ENCODE measurements at places on chromosomes 2 and 18.

GRCh38 chr18:48904091-48904490 is 46.7 kb downstream of the SMAD7 start:
- DNase-seq = peak; percentile 61

GRCh38 chr2:229900012-229900411 is 21.8 kb downstream of the TRIP12 start:
- DNase-seq = no peak

- peak; percentile 15 for DNase-seq
Measured at GRCh38 chr2:179513181-179513580, 248.5 kb upstream of the SESTD1 start.

GRCh38 chr2:100846716-100847115 is 26.8 kb downstream of the NPAS2 start:
- no peak for DNase-seq

DNA sequence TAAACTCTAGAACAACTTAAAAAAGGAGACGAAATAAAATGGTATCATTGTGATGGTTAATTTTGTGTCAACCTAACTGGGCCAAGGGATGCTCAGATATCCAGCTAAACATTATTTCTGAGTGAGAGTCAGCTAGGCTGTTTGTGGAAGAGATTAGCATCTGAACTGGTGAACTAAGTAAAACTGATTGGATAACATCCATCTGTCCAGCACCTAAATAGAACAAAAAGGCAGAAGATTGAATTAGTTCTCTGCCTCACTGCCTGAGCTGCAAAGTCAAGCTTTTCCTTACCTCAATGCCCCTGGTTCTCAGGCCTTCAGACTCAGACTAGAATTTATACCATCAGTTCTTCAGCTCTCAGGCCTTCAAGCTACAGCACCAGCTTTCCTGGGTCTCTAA is 30.0 kb downstream of the PPP3R1 start:
- no peak for DNase-seq

DNA sequence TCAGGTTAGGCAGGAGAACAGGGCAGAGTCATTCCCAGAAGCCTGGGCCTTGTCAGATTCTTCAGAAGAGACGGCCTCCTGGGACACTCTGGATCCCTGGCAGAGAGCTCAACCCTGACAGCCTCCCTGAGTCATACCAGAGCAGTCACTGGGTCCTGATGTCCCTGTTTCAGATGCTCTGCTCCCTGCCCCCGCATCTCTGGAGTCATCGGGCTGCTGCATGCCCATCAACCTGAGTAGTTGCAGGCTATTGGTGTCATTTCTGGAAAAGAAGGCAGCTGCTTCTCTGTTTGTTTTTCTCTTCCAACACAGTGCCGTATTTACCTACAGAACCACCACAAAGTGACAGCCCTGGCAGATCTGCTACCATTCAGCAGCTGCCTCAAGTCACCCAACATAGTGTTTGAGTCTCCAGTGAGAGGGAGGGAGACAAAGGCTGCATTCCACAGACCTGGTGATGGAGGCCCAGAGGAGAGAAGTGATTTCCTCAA is 145.1 kb downstream of the B3GNT2 start:
- DNase-seq = peak; percentile 40

- no peak for DNase-seq
Measured at GRCh38 chr2:198518935-198519334, 714.5 kb downstream of the PLCL1 start.

DNA sequence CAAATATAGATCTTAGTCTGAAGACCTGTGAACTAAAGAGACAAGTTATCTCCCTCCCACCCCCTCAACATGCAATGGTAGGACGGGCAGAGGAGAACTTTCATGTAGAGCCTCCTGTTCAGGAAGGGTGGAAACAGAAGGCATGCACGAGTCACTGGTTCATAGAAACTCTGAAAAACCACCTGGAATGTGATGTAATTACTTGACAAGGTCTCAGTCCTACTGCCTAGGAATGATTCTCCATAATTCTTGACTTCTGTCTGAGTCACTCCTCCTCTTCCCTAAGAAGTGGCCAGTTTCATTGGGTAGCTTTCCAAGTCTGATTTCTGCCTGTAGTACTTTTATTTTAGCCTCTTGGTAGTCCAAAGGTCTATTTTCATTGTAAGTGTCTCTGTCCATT is 277.3 kb downstream of the PTPRM start:
- DNase-seq = peak; percentile 44

DNA sequence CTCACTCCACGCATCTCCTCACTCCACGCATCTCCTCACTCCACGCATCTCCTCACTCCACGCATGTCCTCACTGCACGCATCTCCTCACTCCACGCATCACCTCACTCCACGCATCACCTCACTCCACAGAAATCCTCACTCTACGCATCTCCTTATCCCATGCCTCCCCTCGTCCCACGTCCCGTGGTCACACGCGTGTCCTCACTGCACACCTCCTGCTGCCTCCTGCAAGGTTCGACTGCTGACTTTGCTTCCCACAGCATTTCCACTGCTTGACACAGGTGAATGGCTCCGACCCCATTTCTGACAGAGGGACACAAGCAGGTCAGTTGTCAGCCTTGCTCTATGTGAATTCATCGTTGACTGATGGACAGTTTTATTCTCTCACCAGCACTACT is 103.0 kb downstream of the USP40 start:
- no peak for DNase-seq

GRCh38 chr2:234495251-234496054 is 1.4 kb downstream of the ARL4C start:
- DNase-seq = no peak

GRCh38 chr2:195562570-195563566 is 94.2 kb upstream of the SLC39A10 start:
- DNase-seq = peak; percentile 51

- peak; percentile 28 for DNase-seq
Measured at GRCh38 chr2:10402062-10402585, 46.0 kb downstream of the ODC1 start.

- no peak for DNase-seq
Measured at GRCh38 chr18:70416496-70416895, 127.7 kb downstream of the SOCS6 start.

DNA sequence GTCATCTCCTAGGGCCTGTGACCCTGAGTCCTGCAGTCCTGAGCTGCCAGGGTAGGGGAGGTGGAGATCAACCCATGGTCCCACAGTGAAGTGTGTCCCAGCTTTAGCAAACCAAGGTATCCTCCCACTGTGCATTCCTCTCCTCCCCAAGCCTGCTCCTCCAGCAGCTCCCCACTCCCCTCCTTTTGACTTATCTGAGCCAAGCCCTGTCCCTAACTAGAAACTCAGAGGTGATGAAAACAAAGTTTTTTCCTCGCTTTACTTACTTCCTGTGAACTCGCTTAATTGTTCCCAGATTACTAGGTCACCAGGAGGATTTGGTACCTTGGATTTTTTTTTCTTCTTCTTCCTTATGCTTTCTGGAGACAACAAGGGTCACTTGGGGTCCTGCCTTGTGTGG is 80.8 kb downstream of the EHD3 start:
- DNase-seq = peak; percentile 72

DNA sequence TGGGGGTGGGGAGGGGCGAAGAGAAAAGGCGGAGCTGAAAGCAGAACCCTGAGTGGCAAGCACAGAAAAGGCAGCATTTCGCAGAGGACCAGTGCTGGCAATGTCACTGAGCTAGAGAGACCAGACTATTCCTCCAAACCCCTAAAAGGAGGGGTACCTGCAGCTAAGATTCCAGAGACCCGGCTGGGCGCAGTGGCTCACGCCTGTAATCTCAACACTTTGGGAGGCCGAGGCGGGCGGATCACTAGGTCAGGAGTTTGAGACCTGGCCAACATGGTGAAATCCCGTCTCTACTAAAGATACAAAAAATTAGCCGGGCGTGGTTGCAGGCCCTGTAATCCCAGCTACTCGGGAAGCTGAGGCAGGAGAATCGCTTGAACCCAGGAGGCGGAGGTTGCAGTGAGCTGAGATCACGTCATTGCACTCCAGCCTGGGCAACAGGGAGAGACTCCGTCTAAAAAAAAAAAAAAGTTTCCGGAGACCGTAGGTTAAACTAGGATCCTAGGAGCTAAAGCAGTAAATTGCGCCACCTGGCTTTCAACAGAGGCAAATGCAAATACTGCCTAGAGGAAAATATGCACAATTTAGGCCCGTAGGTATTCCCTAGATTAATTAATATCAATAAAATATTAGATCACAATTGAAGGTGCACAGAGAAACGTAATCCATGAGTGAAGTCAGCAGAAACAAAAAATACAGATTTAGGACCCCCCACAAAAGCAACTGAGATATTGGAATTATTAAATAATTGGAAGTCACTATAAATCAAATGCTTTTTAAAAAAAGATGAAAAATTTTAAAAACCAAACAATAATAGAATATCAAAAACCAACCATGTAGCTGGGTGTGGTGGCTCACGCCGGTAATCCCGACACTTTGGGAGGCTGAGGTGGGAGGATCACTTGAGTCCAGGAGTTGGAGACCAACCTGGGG is 4.9 kb downstream of the UCN start:
- peak; percentile 67 for DNase-seq

DNA sequence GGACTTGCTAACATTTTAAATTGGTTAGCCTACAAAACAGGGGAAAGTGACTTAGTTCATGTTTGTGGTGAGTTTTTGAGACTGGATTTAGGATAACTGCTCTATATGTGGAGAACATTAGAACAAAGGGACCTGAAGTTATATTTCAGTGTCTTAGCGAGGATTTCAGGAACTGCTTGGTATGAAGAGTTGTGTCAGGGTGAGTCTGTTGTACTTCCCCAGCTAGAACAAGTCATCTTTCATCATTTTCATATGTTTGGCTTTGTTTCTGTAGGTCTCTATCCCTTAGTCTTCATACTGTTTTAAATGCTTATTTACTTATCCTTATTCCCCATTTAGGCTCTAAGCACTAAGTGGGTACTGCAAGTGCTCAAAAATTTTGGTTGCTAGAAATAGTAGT is 41.9 kb downstream of the KCMF1 start:
- DNase-seq = no peak

DNA sequence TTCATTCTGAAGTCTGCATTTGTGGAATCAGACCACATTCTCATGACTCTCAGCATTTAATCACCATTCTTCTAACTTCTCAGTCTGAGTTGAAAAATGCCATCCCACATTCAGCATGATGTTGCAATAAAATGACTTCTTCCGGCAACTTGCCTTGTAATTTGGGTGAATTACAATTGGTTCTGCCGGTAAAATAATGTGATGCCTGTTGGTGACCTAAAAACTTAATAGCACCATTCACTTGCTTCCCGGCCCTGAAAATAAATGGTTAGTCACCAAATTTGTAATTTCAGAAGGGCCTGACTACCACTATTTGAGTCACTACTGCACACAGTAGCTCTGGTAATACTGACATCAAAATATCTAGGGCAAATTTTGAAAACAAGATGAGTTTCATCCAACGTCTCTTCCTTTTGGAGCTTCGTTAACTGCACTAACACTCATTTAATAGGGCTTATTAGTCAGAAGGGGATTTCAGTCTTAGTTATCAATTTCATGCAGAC is 637.1 kb upstream of the CHAC2 start:
- peak; percentile 75 for DNase-seq

- no peak for DNase-seq
Measured at GRCh38 chr2:229728370-229728769, 14.0 kb upstream of the DNER start.

- no peak for DNase-seq
Measured at GRCh38 chr2:158006961-158007719, 94.5 kb upstream of the UPP2 start.

All from fibroblast of skin of right biceps (primary cell).